ENCODE measurements at places on chromosomes 1 and 21. TPM values are rescaled to one million over a fixed set of nuclear protein-coding genes. Genes with fewer than 3 reads are reported as not detected.

- H3K27ac ChIP-seq = peak overlapping the region; percentile 96
- H3K4me3 ChIP-seq = peak overlapping the region; percentile 76
- no peaks in the 10 kb centered on the region for H3K27me3 ChIP-seq
- H3K36me3 ChIP-seq = no peaks in the 10 kb centered on the region
Measured at GRCh38 chr1:169892927-169893644, 610 bp downstream of the SCYL3 start.

DNA sequence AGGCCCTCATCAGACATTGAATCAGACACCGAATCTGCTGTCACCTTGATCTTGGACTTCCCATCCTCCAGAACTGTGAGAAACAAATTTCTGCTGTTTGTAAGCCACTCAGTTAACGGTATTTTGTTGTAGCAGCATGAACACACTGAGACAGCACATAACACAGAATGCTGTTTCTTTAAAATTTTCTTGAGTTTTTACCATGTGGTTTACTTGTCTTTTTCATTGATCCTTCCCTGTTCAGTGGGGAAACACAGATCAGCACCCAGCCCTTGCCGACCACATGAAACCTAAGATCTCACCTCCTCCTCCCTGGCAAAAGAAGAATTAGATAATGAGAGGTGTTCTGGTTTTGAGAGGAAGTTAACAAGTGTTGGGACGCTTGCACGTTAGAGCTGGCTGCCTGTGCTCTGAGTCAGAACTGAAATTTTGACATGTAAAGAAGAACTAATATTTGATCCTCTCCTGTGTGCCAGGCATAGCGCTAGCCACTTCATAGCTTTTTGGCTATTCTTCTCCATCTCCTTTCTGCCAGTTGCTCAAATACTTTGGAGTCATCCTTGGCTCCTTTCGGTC is 179.6 kb downstream of the DHRS3 start:
- H3K36me3 ChIP-seq = no peaks in the 10 kb centered on the region
- peak overlapping the region; percentile 20 for H3K4me3 ChIP-seq
- peaks cover 78% of the 10 kb centered on the region for H3K4me1 ChIP-seq
- H3K27ac ChIP-seq = no peak overlapping the region
- no peaks in the 10 kb centered on the region for H3K27me3 ChIP-seq

HYI gene
- 5.5 TPM for total RNA-seq

DNA sequence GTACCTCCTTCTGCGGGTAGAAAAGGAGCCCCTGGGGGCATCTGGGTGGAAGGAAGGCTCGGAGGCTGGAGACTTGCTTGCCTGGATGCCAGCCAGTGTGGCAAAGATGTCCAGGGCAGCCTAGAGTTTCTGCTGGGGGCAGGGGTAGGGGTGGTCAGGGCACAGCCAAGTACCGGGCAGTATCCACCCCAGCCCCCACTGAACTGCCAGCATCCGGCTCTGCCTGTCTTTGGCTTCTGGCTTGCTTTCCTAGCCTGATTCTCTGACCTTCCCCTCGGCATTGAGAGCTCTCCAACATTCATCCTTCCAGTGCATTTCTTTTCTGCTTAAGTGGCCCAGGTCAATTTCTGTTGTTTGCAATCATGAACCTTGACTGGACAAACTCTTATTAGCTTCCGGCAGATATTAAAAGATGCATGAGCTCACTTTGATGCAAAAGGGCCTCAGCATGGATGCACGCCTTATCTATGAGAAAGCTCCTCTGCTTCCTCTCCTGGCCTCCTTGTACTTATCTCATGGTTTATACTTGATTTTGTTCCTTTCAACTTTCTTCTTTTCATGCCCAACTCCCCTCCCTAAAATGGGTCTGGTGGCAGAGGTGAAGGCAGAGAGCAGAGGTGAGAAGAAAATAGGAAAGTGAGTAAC is 116.9 kb downstream of the HLCS start:
- no peaks in the 10 kb centered on the region for H3K4me1 ChIP-seq
- H3K27me3 ChIP-seq = no peaks in the 10 kb centered on the region
- no peak for DNase-seq

GRCh38 chr1:172585348-172585747 is 52.4 kb downstream of the SUCO start:
- no peak overlapping the region for H3K27ac ChIP-seq
- no peak for DNase-seq
- H3K27me3 ChIP-seq = no peaks in the 10 kb centered on the region
- H3K4me3 ChIP-seq = no peak overlapping the region
- peaks cover 11% of the 10 kb centered on the region for H3K36me3 ChIP-seq

LDLRAD2 gene
- not detected for total RNA-seq

DNA sequence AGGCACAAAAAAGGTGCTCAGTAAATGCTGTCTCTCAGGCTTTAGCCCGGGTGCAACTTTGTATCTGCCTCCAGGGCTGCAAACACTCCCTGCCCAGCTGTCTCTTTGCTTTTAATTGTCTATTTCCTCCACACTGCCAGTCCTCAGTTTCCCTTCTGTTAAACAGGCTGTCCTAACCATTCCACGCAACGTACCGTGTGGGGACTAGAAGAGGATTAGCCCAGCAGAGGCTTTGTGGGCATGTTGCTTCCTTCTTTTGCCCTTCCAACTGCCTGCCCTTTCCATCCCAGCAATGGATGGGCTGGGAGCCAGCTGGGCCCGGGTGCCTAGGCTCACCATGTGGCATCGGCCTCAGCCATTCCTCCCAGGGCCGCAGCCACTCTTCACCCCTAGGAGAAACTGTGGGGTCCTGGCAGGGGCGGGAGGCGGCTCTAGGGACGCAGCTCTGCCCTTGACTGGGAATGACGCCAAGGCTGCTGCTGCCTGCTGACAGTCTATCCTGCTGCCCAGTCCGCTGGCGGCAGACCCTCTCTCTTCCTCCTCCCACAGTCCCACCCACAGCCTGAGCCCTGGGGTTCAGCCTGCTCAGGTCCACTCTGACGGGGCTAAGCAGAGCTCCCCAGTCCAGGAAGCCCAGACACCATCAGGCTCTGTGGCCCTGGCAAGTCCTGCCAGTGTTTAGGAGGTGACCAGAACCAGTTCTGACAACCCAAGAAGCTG is 40.6 kb upstream of the LRP8 start:
- DNase-seq = no peak
- no peaks in the 10 kb centered on the region for H3K36me3 ChIP-seq
- peaks cover 24% of the 10 kb centered on the region for H3K4me1 ChIP-seq
- no peaks in the 10 kb centered on the region for H3K27me3 ChIP-seq
- H3K27ac ChIP-seq = no peak overlapping the region

- no peaks in the 10 kb centered on the region for H3K36me3 ChIP-seq
- no peak overlapping the region for H3K4me3 ChIP-seq
- no peak for DNase-seq
Measured at GRCh38 chr1:53594391-53595180, 135.4 kb downstream of the DMRTB1 start.

- DNase-seq = no peak
- H3K27me3 ChIP-seq = no peaks in the 10 kb centered on the region
- H3K27ac ChIP-seq = no peak overlapping the region
- no peaks in the 10 kb centered on the region for H3K36me3 ChIP-seq
- H3K4me1 ChIP-seq = peaks cover 31% of the 10 kb centered on the region
Measured at GRCh38 chr1:244651956-244652622, 837 bp upstream of the DESI2 start.

DNA sequence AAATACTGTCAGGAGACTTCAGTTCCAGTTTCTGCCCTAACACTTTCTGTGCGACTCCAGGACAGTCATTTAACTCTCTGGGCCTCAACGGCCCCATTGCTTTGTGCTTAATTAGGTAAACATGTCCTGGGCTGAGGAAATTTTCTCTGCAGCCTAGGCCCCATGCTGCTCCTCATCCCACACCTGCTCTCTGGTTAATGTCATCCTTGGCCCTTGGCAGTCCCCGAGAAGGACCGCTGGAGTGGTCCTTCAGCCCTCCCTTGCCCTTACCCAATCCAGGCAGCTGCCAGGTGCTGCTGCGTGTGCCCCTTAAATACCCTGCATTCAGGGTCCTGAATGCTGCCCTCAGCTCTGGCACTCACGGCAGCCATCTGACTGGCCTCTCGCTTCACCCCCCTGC is 18.7 kb downstream of the UBL4B start:
- H3K27me3 ChIP-seq = peaks cover 8% of the 10 kb centered on the region
- H3K4me3 ChIP-seq = no peak overlapping the region

GRCh38 chr1:111201275-111202090 is 1.0 kb upstream of the DENND2D start:
- DNase-seq = no peak
- H3K27me3 ChIP-seq = no peaks in the 10 kb centered on the region
- peak overlapping the region; percentile 62 for H3K27ac ChIP-seq
- peak overlapping the region; percentile 96 for H3K4me3 ChIP-seq
- H3K4me1 ChIP-seq = peaks cover 54% of the 10 kb centered on the region

- H3K27ac ChIP-seq = no peak overlapping the region
- no peaks in the 10 kb centered on the region for H3K36me3 ChIP-seq
- H3K4me1 ChIP-seq = no peaks in the 10 kb centered on the region
Measured at GRCh38 chr1:88188038-88188437, 496.0 kb upstream of the PKN2 start.

ECM1 gene
- total RNA-seq = 1.5 TPM

- no peaks in the 10 kb centered on the region for H3K36me3 ChIP-seq
- H3K27ac ChIP-seq = no peak overlapping the region
- no peaks in the 10 kb centered on the region for H3K4me1 ChIP-seq
- no peak overlapping the region for H3K4me3 ChIP-seq
- H3K27me3 ChIP-seq = no peaks in the 10 kb centered on the region
Measured at GRCh38 chr21:26833460-26833939, 11.7 kb downstream of the ADAMTS1 start.

All from CD8-positive, alpha-beta memory T cell (primary cell).